ENCODE measurements at places on chromosomes 4 and X.

- DNase-seq, result no peak
These were observed 153.4 kb downstream of the ARX start for GRCh38 chrX:24862343-24862742.

- no peak for DNase-seq
These were observed 488.9 kb upstream of the FAT1 start for GRCh38 chr4:187212446-187213080.

- DNase-seq, result no peak
These were observed 2.6 kb upstream of the ATP6AP2 start for GRCh38 chrX:40578039-40578695.

DNA sequence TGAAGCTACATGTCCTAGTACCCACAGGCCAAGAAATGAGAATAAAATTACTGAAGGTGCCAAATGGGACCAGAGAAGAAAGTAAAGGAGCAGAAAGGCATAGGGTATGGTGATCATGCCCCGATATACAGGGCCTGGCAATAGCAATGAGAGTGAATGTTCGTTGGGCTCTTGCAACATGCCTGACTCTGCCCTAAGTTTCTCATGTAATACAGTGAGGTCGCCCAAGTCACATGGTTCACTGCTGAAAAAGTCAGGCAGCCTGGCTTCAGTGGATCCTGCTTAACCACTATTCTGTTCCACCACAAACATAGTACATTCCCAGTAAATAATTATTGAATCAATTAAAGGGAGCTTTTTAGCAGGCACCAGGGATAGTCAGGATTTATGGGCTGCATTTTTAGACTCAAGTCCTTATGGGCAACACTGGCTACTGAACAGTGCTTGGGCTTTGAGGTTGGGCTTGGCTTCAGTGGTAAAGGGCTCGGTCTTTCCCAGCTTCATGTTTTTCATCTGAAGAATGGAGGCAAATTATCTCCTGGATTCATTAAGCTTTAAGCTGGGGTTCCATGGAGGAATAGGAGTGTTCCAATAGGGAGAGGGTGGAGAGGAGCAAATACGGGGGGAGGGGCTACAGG, 67.1 kb upstream of the ZNF518B start:
- DNase-seq, result no peak

DNA sequence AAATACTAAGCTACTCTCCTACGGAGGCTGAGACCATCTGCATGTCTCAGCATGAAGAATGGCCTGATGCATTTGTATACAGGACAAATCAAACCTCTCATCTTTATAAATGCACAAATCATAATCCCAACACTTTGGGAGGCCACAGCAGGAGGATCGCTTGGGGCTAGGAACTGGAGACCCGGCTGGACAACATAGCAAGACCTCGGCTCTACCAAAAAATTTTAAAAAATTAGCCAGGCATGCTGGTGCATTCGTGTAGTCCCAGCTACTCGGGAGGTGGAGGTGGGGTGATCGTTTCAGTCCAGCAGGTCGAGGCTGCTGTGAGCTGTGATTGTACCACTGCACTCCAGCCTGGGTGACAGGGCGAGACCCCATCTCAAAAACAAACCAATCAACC, 262.8 kb downstream of the DHRSX start:
- no peak for DNase-seq

DNA sequence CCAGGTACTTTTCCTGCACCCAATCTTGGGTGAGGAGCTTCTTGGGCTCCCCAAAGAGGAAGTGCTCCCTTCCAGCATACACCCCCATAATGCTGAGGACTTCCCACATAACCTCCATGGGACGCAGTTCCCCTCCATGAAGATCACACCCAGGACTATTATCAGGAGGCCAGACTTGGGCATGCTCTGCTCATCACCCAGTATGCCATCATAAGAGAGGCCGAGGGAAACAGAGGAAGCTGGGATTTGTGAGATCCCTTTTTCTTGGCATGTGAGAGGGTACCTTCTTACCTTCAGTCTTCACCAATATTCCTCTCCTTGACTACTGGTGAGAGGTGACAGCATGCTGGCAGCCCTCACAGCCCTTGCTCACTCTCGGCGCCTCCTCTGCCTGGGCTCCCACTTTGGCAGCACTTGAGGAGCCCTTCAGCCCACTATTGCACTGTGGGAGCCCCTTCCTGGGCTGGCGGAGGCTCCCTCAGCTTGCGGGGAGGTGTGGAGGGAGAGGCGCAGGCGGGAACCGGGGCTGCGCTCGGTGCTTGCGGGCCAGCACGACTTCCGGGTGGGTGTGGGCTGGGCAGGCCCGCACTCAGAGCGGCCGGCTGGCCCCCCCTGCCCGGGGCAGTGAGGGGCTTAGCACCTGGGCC, 15.7 kb upstream of the HSFX1 start:
- DNase-seq, result no peak

- DNase-seq, result peak; percentile 63
These were observed 63.8 kb upstream of the ATOH1 start for GRCh38 chr4:93764639-93765246.

- DNase-seq, result no peak
These were observed 21.5 kb downstream of the HHIP start for GRCh38 chr4:144667500-144667899.

DNA sequence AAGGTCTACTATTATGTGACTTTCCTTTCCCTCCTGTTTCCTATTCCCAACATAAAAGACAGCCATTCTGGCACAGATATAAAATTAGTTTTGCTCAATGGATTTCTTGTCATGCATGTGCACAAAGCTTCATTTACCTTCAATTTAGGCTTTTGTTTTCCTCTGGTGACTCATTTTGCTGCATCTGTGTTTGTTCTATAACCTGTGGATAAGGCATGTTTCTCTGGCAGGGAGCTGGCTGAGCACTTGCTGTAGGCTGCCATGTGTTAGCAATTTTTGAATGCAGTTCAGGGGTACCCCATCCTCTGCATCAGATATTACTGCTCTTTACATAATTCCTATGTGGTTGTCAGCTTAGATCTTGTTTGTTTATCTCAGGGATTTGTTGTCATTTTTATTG, 202.8 kb upstream of the GRID2 start:
- DNase-seq, result no peak

DNA sequence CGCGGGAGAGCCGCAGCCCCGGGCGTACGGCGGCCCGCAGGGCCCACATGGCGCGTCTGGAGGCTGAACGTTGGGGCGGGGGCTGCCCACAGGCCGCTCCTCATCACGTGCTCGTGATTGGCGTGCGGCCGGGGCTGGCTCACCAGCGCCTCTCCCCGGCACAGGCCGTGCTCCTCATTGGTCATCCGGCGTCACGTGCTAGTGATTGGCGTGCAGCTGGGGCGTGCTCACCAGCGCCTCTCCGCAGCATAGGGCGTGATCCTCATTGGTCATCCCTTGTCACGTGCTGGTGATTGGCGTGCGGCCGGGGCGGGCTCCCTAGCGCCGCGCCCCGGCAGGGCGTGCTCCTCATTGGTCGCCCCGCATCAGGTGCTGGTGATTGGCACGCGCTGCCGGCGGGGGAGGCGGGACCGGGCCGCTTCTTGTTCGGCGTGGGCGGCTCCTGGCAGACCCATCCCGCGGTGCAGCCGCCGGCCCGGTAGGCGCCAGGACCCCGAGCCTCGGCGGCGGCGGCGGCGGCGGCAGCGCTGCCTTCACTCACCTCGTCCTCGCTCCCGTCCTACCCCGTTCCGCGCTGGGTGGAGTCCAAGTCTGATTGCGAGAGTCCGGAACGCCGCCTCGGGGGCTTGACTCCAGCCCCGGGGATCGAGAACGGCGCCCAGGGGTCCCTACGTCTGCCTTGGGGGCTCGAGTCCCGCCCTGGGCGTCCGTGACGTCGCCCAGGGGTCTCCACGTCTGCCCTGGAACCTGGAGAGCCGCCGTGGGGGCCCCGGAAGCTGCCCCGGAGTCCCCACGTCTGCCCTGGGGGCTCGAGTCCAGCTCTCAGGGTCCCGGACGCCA, at the start of gene GTPBP6:
TSS of gene GTPBP6 (minus strand) at position 58 of the 840 bp plus-strand sequence. CDS start at position 49, 9 bp downstream.
- DNase-seq, result peak; percentile 98

GRCh38 chr4:6009452-6009851, 8.8 kb downstream of the C4orf50 start:
- no peak for DNase-seq

GRCh38 chr4:23728971-23729370, 160.9 kb downstream of the PPARGC1A start:
- DNase-seq, result no peak

DNA sequence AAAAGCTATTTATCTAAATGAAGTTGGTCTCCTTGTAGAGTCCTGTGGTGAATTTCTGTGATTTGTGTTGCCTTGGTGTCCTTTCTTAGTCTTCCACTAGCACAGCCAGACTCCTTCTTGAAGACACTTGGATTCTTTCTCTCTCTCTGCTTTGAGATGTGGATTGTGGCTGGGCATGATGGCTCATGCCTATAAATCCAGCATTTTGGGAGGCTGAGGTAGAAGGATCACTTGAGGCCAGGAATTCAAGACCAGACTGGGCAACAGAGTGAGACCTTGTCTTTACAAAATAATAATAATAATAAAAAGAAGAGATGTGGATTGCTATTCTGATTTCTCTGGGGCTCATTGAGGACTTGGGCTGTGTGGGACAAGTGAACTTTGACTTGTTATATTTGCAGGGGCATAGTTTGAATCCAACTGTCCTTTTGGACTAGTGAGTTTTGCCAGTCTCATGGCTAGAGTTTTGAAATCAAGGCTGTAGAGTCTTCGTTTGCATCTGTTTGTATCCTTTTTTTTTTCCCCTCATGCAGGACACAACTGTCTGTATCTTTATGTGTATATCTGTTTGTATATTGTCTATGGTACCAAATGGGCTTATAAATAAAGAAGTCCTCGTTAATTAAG, 11.1 kb upstream of the SMIM14 start:
- no peak for DNase-seq

GRCh38 chr4:97994765-97995465, 148.4 kb downstream of the STPG2 start:
- DNase-seq, result no peak

DNA sequence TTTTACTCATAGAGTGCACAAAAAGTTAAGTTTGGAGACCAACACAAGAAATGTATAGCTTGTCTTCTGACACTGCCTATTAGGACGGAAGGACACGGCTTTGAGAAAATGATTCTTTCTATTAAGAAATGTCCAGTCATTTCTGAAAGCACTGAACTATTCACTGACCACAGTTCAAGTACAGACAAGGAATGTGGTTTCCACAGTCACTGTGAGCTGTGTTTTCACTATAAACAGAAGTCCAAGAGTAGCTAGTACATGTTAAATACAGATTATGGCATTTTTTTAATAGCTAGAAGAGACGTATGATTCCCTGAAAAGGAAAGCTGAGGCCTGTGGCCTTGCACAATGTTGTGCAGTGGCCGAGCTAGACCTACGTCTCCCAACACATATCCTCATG, 115.1 kb upstream of the GPM6A start:
- DNase-seq, result no peak

DNA sequence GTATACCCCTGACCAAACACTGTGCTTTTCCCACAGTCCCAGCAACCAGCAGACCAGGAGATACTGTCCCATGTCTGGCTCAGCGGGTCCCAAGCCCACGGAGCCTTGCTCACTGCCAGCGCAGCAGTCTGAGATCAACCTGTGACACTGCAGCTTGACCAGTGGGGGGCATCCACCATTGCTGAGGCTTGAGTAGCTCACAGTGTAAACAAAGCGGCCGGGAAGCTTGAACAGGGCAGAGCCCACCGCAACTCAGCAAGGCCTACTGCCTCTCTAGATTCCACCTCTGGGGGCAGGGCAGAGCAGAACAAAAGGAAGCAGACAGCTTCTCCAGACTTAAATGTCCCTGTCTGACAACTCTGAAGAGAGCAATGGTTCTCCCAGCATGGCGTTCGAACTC, 58.1 kb downstream of the SLC10A6 start:
- DNase-seq, result no peak

- no peak for DNase-seq
These were observed 6.1 kb upstream of the EFHC2 start for GRCh38 chrX:44349561-44349960.

DNA sequence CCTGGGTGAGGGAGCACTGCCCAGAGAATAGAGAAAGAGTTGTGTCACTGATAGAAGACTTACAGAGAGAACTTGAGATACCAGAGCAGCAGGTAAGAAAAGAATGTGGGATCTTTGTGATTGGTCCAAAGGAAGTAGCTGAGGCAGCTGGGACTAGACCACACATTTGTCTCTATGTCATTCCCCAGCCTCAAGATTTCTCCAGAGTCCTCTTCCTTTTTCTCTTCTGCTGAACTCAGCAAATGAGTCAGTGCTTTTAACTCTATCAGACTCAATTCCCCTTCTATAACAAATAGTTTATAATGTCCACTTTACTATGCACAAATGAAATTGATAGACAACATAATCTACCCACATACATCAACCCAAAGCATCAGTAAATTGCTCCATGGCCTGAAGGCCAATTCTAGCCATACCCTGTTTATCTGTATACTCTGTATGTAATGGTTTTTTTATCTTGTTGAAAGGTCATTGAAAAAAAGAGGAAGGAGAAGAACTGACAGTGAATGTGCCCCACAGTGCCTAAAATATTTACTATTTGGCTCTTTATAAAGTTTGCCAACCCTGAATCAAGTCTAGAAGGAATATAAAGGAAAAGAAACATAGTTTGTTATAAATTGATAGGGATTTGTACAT, 38.2 kb downstream of the ETDC start:
- DNase-seq, result no peak

- DNase-seq, result no peak
These were observed 58.7 kb downstream of the MAD2L1 start for GRCh38 chr4:120007896-120008436.

GRCh38 chr4:39134683-39135306, 47.5 kb upstream of the WDR19 start:
- no peak for DNase-seq

GRCh38 chrX:94454606-94455005, 780.6 kb downstream of the FAM133A start:
- DNase-seq, result no peak

GRCh38 chr4:70671091-70671490, 4.8 kb upstream of the JCHAIN start:
- no peak for DNase-seq

DNA sequence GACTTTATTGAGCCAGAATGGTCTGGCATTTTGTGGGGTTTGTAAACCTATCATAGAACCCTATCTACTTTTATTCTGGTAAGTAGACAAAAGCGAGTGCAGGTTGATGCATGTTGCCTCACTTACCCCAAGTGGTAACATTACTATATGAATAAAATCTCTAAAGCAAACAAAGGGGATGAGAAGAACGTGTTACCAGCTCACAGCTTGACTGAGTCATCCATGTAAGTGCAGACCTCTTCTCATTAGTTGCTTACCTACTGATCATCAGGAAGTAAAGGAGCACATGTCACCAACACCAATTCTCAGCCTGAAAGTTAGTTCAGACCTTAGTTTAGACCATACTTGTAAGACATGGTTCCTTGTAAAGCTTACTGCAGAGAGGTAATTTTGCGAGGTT, 1328.3 kb downstream of the C4orf33 start:
- DNase-seq, result no peak

GRCh38 chr4:145886871-145887240, 51.8 kb downstream of the ZNF827 start:
- DNase-seq, result no peak

Data from retina (tissue), 1 donor.